Activated CD4-positive, alpha-beta T cell treated with anti-CD3 and anti-CD28 coated beads, Interleukin-2, amount 50 U/mL, for 48 hours (primary cell): ENCODE measurements at places on chromosomes 4 and X.

DNA sequence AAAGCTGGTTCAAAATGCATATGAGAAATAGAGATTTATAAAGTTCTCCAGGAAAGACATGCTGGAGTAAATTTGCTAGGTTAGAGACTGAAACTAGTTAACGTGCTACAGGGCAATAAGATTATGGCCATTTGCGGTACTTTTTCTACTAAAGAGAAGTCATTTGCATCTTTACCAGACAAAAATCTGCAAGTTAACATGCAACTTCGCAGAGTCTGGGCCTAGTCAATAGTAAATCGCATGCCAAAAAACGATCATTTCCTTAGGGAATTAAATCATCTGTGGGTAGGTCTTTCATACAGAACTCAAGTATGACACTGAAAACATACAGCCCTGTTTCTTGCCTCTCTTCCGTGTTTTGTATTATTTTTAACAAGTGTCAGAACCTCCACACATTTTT lies 32.8 kb upstream of the REST start:
- no peak for DNase-seq

DNA sequence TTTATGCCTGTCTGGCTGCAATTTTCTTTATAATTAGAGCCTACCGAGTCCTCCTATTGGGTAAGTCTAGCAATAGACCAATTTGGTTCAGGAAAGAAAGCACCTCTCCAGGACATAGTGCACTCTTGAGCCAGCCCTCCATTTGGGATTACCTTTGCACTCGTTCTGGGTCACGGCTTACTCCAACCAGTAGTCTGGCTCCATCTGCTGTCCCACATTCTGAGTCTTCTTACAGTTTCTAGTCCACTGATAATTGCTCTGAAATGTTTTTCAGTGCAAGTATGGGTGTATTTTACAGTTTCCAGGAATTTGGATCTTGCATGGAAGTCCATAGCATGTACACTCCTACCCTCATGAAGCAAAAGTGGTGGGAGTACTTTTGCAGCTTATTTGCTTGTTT lies 34.8 kb upstream of the USP51 start:
- DNase-seq, result no peak

- no peak for DNase-seq
Measured at GRCh38 chr4:159353422-159354116, 250.7 kb downstream of the RAPGEF2 start.

DNA sequence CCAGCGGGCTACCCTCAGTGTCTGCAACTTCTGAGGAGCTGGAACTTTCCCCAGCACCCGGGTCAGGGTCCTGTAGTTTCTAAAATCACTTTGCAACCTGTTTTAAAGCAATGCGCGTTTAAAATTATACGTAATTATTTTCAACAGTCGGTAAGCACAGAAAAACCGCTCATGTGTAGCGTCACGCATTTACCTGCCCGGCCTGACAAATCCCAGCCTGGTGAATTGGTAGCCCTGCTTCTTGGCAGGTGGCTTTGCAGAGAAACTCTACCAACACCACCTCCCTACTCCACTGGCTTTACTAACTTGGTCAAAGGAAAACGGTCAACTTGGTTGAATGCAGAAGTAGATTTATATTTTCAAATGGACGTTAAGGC lies 640 bp downstream of the BANK1 start:
- DNase-seq, result no peak
